Activated CD4-positive, alpha-beta memory T cell treated with anti-CD3 and anti-CD28 coated beads for 36 hours (primary cell): ENCODE measurements at places on chromosomes 11 and 22. TPM values are rescaled to one million over a fixed set of nuclear protein-coding genes. Genes with fewer than 3 reads are reported as not detected.

- no peak for DNase-seq
Measured at GRCh38 chr11:101567071-101567470, 16.7 kb downstream of the TRPC6 start.

Gene ELMOD1
- 0.12 TPM for total RNA-seq

GRCh38 chr11:121132211-121132976 is 31.4 kb downstream of the TECTA start:
- no peak for DNase-seq

Gene GGTLC3
- not detected for total RNA-seq

GRCh38 chr11:118198370-118198769 is 21.9 kb upstream of the SCN2B start:
- DNase-seq = peak; percentile 89

Gene DEPDC7
- total RNA-seq = 0.86 TPM

Gene OR52E8
- not detected for total RNA-seq

DNA sequence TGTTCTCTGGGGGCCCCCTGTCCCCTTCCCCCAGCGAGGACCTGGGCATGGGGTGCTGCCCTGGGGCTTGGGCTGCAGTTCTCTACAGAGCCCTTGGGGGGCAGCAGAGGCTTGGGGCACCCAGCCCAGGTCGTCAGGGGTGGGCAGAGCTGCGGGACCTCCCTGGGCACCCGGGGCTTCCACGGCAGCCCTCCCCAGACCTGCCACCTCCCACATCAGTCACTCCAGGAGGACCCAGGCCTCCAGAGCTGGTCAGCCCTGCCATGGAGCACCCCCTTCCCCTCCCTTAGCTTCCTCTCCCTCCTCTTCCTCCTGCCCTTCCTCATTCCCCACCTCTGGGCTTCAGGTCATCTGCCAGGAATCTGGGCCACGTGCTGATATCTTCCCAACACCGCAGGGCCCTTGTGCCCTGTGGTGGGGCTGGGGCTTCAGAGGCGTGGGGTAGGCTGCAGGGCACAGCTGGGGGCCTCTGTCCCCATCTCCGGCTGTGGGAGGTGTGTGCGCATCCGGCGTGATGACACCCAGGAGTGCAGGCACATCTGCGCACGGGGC is 5.8 kb downstream of the TSPAN4 start:
- DNase-seq = peak; percentile 73

- no peak for DNase-seq
Measured at GRCh38 chr11:118081241-118081958, 4.5 kb downstream of the TMPRSS4 start.

DNA sequence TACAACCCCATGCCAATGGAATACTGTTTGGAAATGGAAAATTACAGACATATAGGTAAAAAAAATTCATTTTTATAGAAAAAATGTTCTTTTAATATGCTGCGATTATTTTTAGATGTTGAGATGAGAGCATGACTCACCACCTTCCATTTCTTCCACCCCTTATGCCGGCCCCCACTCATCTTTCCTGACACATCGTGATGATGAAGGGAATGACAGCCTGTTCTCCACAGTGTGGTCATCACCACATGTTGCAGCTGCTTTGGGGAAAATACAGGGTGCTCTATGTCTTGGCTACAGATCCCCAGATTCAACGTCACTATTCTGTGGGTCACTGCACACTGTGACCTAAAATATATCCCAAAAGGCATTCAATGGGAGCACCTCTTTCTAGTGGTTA is 916.2 kb downstream of the METTL15 start:
- no peak for DNase-seq

- no peak for DNase-seq
Measured at GRCh38 chr22:44355716-44356070, 42.9 kb upstream of the SHISAL1 start.

GRCh38 chr22:29014773-29015172 is 46.9 kb downstream of the C22orf31 start:
- no peak for DNase-seq

Gene PPP1CA
- total RNA-seq = 267 TPM

GRCh38 chr11:58641803-58642581 is 19.5 kb downstream of the CNTF start:
- no peak for DNase-seq

Gene RAB38
- 0.76 TPM for total RNA-seq

Gene CASP5
- not detected for total RNA-seq

DNA sequence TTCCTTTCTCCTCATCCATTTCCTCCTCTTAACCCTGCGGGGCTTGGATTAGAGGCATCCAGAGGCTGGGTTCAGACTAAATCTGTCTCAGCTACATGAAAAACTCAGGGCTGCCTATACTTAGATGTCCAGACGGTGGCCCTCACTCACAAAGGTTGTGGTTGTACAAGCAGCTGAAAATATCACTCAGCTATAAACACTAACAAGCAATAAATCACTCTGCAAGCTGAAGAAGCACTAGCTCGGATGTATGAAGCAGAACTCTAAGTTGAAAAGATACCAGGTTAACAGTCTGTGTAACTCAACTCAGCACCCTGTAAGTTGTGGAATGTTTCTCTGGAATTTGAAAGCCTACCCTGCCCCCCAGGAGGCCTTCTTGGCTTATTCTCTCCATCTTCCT is 82.9 kb downstream of the EXT2 start:
- no peak for DNase-seq

DNA sequence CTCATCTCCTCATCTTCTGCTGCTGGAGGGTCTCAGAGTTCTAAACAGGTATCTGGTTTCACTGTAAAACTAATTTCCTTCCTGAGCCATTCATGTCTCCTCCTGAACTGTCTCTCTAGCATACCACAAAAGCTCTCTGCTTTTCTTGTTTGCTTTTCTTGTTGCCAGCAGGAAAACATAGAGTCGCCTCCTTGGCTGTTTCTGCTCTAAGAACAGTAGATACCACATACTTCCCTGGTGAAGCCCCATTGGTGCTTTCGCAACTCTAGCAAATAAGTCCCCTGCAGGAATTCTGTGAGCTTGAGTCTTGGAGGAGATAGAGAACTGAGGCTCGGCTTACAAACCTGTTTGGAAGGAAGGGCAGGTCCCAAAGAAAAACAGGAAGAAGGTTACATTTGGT is 7.0 kb downstream of the DIXDC1 start:
- no peak for DNase-seq

- peak; percentile 86 for DNase-seq
Measured at GRCh38 chr22:24429411-24430365, 2.3 kb downstream of the ADORA2A start.

Gene TMEM9B
- total RNA-seq = 17.5 TPM

- no peak for DNase-seq
Measured at GRCh38 chr11:70567680-70568034, 169.3 kb downstream of the CTTN start.

Gene KRTAP5-10
- not detected for total RNA-seq

DNA sequence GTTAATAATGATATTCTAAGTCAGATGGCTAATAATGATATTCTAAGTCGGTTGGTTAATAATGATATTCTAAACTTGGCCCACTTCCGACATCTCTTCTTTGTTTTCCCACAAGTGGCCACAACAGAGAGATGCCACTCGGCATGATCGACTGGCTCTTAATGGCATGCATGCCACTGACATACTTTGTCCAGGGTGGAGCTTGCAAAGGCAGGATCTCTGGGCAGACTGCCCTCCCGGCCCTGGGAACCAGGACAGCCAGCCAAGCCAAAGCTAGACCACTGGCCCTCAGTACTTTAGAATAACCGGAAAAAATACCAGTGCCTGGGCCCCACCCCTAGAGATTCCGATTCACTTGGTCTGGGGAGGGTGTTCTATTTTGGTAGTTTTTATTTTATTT is 78.1 kb downstream of the KIAA1671 start:
- DNase-seq = no peak

DNA sequence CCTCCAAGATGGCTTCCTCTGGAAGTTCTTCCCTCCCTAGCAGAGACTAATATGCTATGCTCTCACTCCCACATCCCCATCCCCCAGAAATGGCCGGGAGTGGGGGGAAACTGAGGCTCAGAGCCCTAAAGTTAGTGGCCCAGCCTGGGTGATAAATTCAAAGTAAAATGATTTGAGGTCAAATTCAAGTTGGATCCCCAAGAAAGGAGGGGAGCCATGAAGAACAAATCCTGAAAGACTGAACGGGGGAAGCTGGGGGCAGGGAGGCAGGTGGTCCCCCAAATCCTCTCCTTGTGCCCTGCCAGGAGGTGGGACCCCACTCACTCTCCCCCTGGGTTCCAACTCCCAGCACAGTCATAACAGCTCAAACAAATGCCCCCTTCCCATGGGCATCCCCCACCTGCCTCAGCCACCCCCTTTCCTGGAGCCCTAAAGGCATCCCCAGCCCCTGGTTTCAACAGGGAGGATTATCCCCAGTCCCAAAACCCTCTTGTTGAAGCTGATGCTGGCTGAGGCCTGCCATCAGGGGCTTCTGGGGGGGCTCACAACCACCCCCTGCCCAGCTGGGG is 1.1 kb downstream of the CBX6 start:
- DNase-seq = no peak

- no peak for DNase-seq
Measured at GRCh38 chr22:46233231-46233630, 16.9 kb downstream of the CDPF1 start.
